Smooth muscle cell of the brain vasculature (primary cell): ENCODE measurements at places on chromosomes 3 and 15.

GRCh38 chr3:119639494-119640350, 20.7 kb downstream of the POPDC2 start:
- no peak for DNase-seq

DNA sequence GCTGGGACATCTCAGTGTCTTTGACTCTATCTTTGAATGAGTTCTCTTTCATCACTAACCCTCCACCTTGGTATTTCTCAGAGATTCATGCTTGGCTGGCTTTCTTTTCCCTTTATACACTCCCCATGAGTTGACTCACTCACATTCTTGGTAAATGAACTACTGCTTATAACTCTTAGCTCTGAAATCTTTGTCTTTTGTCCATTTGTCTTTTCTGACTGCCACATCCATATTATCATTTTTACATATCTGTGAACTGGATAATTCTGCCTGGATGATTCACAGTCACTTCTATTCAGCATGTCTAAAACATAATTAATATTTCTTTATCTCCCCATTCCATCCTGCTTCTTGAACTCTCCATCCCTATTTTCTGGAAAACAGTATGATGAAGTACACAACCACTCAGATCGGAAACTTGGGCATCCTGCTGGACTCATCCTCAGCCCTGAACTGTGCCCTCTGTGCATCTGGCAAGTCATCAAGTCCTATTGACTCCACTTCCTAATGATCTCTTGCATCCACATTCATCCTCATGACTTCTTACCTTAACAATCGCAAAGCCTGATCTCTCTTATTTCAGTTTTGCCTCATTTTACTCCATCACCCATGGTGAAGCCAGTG, 66.9 kb downstream of the KCNAB1 start:
- no peak for DNase-seq

- DNase-seq, result no peak
These were observed 334.9 kb downstream of the NEK10 start for GRCh38 chr3:27034255-27034654.

DNA sequence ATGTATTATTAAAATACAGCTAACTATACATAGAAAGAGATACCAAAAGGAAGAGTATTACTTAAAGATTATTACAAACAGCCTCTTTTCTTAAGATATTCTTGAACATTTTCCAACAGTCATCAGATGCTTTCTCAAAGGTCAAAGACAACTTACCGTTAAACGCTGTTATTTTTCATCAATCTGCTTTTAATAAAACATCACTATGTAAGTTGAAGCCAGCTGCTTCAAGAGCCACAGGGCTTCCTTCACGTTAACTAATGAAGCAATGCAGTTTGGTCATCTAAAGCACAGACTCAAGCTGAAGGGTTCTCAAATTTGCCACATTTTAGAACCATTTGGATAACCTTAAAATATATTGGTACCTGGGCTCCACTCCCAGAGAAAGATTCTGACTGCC, 578.8 kb downstream of the ROBO2 start:
- no peak for DNase-seq

DNA sequence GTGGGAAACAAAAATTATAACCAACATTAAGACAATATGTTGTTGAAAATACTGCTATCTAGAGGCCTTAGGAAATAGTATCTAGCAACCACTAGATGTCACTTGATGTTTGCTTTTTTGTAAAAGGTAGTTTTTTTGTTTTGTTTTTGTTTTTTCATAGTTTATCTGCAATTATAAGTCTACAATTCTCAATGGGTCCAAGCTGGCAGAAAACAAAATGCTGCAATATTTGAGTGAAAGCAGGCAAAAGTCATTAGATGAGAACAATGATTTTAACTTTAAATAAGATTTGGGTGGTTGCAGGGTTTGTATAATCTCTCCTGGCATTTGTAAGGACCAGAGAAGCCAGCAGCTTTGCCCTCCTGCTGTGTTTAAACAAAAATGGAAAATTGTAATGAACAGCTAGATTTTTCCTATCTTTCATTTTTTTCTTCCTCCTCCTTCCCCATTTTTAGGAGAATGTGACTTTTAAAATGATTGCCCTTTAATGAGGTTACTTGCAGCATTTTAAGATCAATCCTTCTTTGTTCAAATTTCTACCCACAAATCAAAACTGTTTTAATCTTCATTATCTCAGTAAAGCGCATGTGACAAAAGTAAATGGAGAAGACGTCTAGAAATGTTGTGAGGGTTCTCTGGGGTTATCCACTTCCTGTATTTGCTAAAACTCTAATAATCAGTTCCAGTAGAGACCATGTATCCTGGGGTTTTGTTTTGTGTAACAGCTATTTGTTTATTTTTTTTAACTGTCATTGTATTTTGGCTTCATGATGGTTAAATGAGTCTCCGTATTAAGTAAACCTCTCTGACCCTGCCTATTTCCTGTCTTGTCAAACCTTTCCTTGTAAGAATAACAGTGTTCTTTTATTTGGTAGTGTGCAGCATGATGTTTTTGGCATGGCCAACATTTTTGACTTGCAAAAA, 27.3 kb downstream of the DUT start:
- DNase-seq, result peak; percentile 29

GRCh38 chr3:141462176-141462859, 24.5 kb upstream of the RASA2 start:
- DNase-seq, result no peak

DNA sequence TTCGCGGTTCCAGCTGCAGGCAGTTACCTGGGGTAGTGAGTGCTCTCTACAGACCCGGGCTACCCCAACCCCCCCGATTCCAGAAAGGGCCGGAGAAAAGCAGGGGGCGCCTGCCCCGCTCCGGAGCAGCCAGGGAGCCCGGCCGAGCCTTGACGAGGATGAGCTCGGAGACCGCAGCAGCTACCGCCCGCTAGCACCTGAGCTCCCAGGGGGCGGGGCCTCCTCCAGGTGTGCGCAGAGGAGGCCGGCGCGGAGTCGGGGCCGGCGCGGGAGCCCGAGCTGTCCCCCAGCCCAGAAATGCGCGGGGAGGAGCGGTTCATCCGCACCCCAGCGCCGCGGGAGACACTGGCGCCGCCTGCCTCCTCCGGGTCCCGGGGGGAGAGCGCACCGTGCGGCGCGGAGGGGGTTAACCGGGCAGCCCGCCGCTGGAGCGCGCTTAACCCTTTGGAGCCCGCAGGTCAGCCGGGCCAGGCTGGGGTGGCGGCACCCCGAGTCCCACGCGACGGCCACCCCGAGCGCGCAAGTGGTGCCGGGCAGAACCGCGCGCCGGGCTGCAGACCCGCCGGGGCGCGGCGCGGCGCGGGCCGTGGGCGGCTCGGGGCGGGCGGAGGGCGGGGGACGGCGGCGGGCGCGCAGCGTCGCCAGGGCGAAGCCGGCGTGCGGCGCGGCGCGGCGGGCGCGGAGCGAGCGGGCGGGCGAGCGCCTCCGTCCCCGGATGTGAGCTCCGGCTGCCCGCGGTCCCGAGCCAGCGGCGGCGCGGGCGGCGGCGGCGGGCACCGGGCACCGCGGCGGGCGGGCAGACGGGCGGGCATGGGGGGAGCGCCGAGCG, at the start of gene CACNA1D:
TSS of gene CACNA1D (plus strand) at position 649 of the 829 bp plus-strand sequence. CDS start 556 bp downstream, outside the sequence.
- DNase-seq, result no peak

GRCh38 chr3:179819379-179819778, 166.5 kb downstream of the USP13 start:
- no peak for DNase-seq

DNA sequence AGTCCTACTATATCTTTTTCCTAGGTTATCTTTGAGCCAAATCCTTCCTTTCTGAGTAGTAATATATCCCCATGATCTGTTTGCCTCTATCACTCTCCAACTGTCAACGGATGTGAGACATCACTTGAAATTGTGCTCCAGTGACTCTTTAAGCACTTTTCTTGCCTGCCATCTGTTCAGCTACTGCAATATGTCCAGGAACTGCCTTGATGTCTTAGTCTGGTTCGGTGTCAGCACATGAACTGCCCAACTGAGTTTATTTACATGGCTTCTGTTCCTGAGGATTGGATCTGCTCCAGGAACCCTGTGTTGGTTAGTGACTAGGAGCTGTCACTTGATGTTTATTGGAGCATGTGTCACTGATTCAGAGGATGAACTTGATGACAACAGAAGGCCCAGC, 116.5 kb downstream of the SLC9A9 start:
- no peak for DNase-seq

GRCh38 chr3:14238356-14238755, 59.7 kb downstream of the LSM3 start:
- no peak for DNase-seq

DNA sequence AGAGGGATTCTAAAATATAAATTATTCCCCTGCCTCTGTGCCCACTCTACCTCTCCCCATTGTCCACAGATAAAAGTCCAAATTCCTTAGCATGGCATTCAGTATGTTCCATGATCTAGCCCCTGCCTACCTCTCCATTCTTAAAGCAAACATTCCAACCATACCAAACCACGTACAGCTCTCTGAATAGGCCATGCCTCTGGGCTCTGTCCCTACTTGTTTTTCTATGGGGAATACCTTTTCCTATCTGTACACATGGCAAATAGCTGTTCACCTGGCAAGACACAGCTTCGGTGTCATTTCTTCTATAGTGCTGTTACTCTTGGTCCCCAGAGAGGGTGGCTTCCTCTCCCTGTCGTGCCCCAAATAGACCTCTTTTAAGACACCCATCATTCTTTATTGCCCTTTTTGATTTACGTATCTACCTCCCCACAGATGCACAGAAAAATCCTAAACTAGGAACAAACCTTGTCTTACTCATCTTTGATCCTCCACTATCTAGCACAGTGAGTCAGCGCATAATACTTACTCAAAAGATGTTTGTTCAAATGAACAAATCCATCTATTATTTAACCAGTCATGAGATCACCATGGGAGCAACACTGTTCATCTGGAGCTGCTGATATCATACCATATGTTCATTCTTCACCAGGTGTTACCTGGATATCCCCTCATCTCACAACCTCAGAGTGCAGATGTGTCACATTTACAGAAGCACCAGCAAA, 329.8 kb downstream of the THSD4 start:
- DNase-seq, result no peak

GRCh38 chr3:33299395-33300081, 22.3 kb downstream of the FBXL2 start:
- no peak for DNase-seq

GRCh38 chr3:150215616-150216015, 192.5 kb upstream of the TSC22D2 start:
- DNase-seq, result no peak

- DNase-seq, result no peak
These were observed 544.7 kb upstream of the ROBO2 start for GRCh38 chr3:76495216-76495615.

GRCh38 chr3:170692720-170693119, 106.8 kb upstream of the SLC7A14 start:
- DNase-seq, result no peak

GRCh38 chr15:70514251-70514650, 249.1 kb downstream of the UACA start:
- DNase-seq, result no peak

DNA sequence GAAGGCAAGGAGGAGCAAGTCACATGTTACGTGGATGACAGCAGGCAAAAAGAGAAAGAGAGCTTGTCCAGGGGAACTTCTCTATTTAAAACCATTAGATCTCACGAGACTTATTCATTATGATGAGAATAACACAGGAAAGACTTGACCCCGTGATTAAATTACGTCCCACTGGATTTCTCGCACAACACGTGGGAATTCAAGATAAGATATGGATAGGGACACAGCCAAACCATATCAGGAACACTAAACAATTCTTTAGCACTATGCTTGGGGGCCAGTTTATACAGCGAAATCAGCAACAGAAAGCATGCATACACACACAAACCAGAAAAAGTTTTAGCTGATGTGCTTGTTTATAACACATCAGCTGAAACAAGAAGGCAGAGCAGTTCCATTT, 704.2 kb downstream of the OTOL1 start:
- DNase-seq, result no peak

DNA sequence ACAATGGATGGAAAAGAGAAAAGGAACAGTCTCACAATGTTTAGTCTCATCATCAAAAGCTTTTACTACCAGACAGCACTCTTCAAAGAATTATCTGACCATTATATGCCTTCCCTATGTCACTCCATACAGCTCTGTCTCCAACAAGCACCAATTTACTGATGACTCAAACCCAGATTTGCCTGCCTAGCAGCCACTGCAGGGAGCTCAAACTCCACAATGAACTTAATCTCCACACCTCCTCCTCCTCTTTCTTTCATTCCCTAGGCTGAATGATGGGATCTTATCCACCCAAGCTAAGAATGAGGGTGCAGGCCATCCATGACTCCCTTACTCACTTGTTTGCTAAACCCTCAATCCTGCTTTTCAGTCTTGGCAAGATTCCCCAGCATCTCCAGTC, 45.5 kb downstream of the NBEAL2 start:
- DNase-seq, result no peak

DNA sequence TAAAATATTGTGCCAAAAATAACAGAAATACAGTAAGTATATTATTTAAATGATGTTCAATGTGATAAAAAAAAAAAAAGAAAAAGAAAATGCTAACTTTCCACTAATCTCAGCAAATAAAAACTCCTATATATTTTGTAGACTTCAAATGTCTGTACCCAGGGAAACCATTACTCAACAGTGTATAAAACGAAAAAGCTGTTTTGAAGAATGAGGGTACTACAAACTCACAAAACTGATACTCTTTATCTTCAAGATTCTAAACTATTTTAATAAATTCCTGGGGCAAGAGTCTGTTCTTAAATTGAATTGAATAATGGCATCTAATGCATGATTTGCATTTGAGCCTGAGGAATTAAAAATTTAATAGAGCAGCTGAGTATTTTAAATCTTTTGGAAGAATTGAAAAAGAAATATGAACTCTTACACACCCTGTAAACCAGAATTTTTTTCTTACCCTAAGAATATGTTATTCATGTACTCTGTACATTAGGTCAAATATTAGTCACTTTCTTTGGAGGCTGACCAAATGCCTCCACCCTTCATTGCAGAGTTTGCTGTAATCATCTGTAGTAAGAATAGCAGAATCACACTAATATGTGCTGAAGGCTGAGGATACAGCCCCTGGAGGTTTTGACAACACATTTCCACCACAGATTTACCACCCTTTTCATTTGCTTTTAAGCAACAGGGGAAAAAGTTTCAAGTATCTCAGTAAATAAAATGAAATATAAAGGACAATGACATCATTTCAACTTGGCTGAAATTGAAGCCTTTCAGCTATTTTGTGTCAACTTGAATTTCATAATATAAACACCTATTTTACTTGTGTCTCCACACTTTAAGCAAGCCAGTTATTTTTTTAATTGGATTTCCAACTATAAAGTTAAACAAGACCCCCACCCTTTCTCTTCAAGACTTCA, 79.7 kb downstream of the FBN1 start:
- peak; percentile 78 for DNase-seq

DNA sequence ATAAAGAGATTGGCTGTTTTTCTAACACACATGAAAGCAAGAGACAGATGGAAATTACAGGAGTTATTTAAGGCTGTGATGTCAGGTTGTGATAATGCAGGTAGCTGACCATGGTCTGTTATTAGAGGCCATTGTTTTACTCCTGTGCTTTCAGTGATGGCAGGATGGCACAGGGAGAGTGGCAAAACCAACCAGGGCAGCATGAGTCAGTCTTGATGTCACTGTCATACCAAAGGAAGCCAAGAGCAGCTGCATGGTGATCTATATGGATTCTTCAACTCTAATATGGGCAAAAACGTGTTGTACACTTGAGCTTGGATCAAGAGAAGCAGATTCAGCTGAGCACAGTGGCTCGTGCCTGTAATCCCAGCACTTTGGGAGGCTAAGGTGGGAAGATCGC, 91.8 kb upstream of the LMOD3 start:
- no peak for DNase-seq
